Left ventricle myocardium inferior (tissue), 1 donor: ENCODE measurements at places on chromosomes 5 and 9. TPM values are rescaled to one million over a fixed set of nuclear protein-coding genes. Genes with fewer than 3 reads are reported as not detected.

Gene TSSK1B
- not detected for total RNA-seq

Gene CYLC2
- not detected for total RNA-seq

GRCh38 chr9:122332083-122332482, 38.7 kb upstream of the PTGS1 start:
- H3K36me3 ChIP-seq: no peaks in the 10 kb centered on the region
- H3K4me1 ChIP-seq: peaks cover 25% of the 10 kb centered on the region
- no peaks in the 10 kb centered on the region for H3K27me3 ChIP-seq
- no peak overlapping the region for H3K27ac ChIP-seq
- DNase-seq: no peak
- H3K4me3 ChIP-seq: no peak overlapping the region

DNA sequence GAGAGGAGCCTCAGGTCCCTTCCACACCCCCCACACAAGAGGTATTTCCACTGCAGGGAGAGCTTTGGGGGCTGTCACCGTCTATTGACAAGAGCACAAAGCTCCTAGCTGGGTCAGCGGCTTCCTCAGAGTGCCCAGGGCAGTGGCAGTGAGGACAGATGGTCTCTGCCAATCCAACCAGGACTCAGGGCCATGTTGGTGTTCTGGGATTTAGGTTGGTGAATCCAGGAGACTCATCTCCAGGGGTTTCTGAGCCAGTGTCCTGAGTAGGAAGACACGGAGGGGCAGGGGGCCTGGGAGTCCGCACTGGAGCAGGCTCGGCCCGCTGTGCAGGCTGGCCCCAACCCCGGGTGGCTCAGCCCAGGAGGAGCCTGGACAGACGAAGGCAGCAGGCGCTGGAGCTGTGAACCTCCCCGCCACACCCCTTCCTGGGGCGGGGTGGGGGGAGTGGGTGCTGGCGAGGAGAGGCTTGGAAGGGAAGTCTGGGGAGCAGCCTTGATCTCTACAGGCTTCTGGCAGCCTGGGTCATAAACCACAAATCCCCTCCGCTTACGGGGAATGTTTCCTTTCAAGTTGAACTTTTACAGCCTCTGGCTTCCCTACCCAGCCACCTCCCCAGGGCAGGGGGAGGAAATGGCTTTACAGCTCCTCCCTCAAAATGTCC, 19.6 kb downstream of the CRB2 start:
- H3K27me3 ChIP-seq: peaks cover 52% of the 10 kb centered on the region
- no peak overlapping the region for H3K4me3 ChIP-seq
- DNase-seq: no peak
- no peaks in the 10 kb centered on the region for H3K36me3 ChIP-seq
- no peak overlapping the region for H3K27ac ChIP-seq
- peaks cover 21% of the 10 kb centered on the region for H3K4me1 ChIP-seq

Gene PCDHGA10
- 5.0 TPM for total RNA-seq

- no peaks in the 10 kb centered on the region for H3K4me1 ChIP-seq
- no peak for DNase-seq
- no peak overlapping the region for H3K27ac ChIP-seq
- H3K36me3 ChIP-seq: no peaks in the 10 kb centered on the region
- no peaks in the 10 kb centered on the region for H3K27me3 ChIP-seq
Observed at GRCh38 chr9:9100070-9100469, 1300.5 kb upstream of the DMAC1 start.

Gene AIF1L
- 16.5 TPM for total RNA-seq

DNA sequence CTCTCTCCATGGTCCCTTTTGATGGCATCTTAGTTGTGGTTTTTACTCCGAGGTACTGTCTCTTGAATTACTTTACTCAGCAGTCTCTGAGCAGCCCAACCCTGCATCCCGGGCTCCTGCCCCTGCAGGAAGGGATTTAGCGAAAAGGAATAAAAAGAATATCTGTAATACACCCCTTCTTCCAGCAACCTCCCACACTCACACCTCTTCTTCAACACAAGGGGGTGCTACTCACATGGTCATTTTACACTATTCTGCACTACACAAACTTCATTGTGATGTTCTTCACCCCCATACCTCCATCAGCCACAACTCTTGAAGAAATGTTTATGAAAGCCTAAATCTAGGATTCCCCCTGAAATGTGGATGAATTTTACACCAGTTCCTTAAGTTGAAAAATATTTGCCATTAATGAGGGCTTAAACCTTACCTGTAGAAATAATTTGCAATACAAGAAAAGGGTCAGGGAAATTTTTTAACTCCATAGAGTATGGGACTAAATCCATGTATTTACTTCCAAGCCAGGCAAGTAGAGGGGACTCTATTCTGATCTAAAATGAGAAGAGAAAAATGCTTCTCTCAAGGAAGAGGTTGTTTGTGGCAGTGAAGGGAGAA, 26.0 kb downstream of the TPD52L3 start:
- no peaks in the 10 kb centered on the region for H3K36me3 ChIP-seq
- no peak for DNase-seq
- H3K4me1 ChIP-seq: no peaks in the 10 kb centered on the region
- H3K27me3 ChIP-seq: peaks cover 27% of the 10 kb centered on the region

- DNase-seq: no peak
- H3K27me3 ChIP-seq: no peaks in the 10 kb centered on the region
- peaks cover 13% of the 10 kb centered on the region for H3K36me3 ChIP-seq
- no peak overlapping the region for H3K4me3 ChIP-seq
Observed at GRCh38 chr9:136232969-136233368, 12.6 kb downstream of the QSOX2 start.

Gene ECM2
- 7.2 TPM for total RNA-seq

DNA sequence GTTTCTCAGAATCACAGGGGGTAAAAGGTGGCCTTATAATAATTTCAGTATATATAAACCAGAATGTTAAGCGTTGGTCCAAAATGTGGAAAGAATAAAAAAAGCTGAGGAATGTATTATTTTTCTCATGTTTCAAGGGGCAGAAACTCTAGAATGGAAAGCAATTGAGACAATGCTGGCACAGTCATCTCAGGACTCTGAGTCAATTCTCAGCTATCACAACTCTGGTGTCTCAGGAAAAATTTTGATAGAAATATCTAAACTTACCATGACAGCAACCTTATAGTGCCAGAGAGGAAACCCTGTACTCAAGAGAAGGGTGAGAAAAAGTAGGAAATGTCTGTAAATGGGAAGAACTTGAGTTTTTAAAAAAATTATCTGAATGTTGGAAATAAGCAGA, 1189.4 kb upstream of the NUDT12 start:
- no peaks in the 10 kb centered on the region for H3K4me1 ChIP-seq
- H3K27ac ChIP-seq: no peak overlapping the region
- no peaks in the 10 kb centered on the region for H3K36me3 ChIP-seq
- H3K4me3 ChIP-seq: no peak overlapping the region
- no peak for DNase-seq

Gene PRDM9
- not detected for total RNA-seq
